GM20000 (cell line): ENCODE measurements at places on chromosomes 1 and 21.
A peak's percentile ranks its signal among the peaks of the same experiment; 100 is the strongest.

DNA sequence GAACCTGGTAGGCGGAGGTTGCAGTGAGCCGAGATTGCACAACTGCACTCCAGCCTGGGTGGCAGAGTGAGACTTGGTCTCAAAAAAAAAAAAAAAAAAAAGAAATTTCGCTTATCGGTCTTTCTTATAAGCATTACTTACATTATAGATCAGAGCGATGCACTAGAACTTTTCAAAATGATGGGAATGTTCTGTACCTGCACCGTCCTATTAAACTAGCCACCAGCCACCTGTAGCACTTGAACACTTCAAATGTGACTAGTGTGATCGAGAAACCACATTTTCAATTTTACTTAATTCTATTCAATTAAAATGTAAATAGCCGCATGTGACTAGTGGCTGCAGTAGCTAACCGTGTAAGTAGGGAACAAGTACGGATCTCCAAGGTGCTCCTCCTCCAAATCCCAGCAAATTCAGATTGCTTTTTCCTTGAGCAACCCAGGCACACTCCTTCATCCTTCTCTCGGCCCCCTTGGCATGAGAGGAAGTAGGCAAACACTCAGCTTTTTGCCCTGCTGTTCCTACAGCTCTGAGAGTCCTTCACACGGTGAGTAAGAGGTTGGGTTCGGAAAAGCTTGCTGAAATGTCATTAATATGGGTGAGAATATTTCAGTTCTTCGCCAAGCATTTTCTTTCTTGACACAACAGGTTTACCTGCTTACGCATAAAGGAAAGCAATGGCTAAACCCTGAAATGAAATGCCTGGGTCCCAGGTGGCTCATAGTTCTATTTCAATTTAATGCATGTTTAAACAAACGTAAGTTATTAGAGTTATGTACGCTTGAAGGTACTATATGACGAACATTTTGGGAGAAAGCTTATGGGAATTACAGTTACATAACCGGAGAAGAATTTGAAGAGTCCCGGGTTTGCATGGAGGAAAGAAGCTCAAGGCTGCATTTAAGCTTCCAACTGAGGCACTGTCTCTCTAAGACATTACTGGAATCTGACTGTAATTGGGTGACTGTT lies 69.5 kb upstream of the HUNK start:
- no peak for DNase-seq

- DNase-seq: no peak
Measured at GRCh38 chr1:171803045-171803444, 21.6 kb downstream of the METTL13 start.

DNA sequence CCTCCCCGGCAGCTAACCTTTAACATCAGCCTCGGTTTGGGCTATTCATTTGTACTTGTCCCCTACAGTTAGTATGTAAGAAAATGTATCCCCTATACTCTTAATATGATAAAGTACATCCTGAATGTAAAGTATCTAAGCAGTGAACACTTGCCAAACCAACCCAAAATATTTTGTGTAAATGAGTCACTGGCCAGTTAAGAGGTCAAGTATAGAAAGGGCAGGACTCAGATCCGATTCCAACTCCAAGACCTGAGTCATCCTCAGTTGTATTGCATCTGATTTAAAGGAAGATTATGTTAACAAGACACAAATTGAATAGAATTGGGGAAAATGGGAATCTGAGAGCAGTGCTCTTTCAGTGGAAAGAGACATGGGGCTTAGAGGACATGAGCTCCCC lies 84.4 kb downstream of the CD58 start:
- no peak for DNase-seq

DNA sequence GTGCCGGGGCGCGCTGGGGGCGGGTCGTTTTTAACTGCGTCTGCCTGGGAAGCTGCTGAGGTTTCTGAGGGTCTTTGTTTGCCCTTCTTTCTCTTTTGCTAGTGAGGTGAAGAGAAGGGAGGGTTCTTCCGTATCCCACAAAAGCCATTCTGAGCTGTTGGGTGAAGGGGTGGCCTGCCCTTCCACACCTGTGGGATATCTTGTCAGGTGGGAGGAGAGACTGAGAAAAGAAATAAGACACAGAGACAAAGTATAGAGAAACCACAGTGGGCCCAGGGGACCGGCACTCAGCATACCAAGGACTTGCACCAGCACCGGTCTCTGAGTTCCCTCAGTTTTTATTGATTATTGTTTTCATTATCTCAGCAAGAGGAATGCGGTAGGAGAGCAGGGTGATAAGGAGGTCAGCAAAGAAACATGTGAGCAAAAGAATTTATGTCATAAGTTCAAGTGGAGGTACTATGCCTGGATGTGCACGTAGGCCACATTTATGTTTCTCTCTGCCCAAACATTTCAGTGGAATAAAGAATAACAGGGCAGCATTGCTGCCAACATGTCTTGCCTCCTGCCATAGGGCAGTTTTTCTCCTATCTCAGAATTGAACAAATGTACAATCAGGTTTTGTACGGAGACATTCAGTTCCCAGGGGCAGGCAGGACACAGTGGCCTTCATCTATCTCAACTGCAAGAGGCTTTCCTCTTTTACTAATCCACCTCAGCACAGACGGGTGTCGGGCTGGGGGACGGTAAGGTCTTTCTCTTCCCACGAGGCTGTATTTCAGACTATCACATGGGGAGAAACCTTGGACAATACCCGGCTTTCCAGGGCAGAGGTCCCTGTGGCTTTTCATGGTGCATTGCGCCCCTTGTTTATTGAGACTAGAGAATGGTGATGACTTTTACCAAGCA lies 972 bp downstream of the PGBD2 start:
- DNase-seq: no peak

GRCh38 chr1:188641566-188642211 lies 1812.9 kb downstream of the PLA2G4A start:
- no peak for DNase-seq

DNA sequence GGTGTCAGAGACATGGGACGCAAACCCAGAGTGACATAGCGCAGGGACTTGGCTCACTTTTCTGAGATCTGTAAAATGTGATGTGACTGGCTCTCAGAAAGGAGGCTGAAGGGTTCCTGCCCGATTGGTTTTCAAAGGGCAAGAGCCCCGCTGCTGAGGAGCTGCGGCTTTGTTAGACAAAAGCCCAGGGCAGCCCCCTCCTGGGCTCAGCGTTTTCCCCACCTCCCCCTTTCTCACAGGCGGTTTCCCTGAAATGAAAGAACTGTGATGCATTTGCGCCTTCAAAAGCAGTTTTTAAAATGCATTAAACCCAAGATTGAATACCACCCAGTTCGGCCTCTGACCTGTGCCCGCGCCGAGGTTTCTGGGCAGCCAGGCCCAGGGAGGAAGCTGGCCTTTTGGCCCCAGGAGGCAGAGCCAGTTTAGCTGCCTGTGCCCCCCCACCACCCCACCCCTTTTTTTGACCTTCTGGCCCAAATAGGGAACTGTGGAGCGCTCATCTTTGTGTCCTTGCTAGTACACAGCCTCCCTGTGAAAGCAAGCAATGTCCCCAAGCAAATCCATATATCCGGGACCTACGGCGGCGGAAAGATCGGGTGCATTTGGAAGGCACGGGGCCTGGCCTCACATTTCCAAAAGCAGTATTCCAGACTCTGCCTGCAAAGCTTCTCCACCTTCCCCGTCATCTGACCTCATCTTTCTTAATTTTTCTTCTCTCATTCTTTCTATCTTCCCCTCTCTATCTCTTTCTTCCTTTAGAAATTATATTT lies 28.6 kb downstream of the CD247 start:
- DNase-seq: no peak

- peak; percentile 46 for DNase-seq
Measured at GRCh38 chr1:166489670-166490436, 323.1 kb upstream of the FAM78B start.

- no peak for DNase-seq
Measured at GRCh38 chr1:50349242-50349565, 74.0 kb downstream of the DMRTA2 start.

DNA sequence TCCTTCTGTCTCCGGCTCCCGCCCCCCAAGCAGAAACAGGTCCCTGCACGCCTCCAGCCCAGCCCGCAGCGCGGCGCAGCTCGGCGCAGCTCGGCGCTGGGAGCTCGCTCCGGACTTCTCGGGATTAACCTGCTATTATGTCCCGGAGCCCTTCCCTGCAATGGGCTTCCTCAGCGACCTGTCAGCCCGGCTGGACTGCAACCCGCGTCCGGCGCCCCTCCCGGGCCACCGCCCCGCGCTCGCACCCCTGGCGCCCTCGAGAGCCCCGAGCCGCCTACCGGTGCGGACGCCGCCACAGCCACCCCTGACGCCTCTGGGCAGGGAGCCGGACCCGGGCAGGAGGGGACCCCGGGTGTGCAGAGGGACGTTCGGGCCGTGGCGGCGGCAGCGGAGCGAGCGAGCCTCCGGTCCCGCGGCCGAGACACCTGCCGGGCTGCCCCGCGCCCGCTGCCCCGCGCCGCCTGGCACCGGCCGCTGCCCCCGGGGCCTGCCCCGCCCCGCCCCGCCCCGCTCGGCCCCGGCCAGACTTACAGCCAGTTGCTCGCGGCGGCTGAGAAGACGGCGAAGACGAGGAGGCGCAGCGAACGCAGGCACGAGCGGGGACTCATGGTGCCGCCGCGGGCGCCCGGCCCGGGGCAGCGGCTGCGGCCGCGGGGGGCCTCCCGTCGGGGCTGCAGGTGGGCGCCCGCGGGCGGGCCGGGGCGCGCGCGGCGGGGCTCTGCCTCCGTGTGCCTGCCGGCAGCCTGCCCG lies 407 bp downstream of the WNT4 start:
- DNase-seq: peak; percentile 71

GRCh38 chr1:58748666-58749065 lies 35.2 kb downstream of the JUN start:
- no peak for DNase-seq

- no peak for DNase-seq
Measured at GRCh38 chr1:13892671-13893325, 192.8 kb downstream of the PRDM2 start.

DNA sequence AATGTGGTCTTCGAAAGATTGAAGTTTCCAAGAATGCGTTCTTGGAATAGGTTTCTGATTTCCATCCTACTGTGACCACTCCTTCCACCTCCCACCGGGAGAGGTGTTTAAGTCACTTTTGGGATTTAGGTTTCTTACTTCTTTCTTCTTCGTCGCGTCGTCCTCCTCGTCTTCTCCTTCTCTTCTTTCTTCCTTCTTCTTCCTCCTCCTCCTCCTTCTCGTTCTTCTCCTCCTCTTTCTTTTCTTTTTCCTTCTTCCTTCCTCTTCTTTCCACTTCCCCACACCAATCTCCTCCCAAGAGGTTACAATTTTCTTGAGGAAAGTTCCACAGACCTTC lies 2.1 kb downstream of the CACHD1 start:
- DNase-seq: no peak

- no peak for DNase-seq
Measured at GRCh38 chr21:35783721-35784120, 276.6 kb downstream of the SETD4 start.

DNA sequence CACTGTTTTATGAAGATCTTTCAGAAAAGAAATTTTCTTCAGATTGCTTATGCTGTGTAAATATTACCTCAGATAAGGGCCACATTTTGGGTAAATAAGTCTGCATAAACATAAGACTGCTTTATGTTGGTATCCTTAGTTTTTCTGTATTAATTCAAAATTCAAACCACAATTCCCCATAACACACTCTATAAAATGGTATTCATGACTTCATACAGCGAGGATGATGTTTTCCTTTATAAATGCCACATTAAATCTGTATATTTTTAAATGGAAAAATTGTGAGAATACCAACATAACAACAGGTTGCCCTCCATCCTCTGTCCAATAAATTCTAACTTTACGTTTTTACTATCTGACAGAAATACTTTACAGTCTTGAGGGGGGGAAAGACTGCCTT lies 248.7 kb upstream of the CXADR start:
- no peak for DNase-seq

GRCh38 chr1:184811439-184812111 lies 56.9 kb upstream of the EDEM3 start:
- DNase-seq: no peak

DNA sequence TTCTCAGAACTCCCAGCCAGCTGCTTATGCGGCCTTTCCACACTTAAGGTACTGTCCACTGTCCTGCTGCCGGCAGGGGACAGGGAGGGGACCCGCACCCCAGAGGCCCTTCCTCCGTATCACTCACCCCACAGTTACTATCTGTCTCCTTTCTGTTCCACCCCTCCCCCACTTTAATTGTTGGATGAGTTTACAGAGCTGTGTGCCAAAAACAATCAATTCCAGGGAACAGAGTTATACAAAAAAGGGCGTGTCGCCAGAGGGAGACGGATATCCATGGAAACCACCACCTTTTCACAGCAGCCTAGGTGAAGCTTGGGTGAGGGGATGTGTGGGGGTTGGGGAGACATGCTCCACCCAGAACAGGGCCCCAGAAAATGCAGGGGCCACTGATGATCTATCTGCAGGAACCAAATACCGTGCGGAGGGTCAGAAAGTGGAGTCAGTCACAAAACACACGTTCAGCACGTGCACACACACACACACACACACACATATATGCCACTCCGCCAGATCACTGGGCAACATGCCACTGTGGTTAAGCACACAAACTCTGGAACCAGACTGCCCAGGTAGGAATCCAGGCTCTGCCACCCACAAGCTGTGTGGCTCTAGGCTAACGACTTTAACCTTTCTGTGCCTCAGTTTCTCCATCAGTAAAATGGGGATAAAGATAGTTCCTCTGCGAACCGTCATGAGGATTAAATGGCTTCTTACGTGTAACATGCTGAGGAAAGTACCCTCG lies 30.5 kb downstream of the CASZ1 start:
- DNase-seq: no peak

DNA sequence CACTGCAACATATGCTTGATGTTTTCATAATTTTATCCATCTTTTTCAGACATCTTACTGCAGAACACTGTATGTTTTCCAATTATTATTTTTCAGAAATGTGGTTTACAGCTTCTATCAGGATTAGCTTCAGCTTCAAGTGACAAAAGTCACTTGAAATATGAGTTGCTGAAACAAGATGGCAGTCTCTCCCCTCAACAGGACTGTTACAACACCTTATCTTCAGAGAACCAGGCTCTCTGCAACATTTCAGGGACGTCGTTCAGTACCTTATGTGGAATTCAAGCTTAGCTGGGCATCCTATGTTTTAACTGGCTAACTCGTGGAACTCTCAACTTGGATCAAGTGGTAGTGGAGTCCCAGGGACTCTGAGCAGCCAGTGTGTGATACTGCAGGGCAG lies 2.0 kb upstream of the UBE2G2 start:
- no peak for DNase-seq

DNA sequence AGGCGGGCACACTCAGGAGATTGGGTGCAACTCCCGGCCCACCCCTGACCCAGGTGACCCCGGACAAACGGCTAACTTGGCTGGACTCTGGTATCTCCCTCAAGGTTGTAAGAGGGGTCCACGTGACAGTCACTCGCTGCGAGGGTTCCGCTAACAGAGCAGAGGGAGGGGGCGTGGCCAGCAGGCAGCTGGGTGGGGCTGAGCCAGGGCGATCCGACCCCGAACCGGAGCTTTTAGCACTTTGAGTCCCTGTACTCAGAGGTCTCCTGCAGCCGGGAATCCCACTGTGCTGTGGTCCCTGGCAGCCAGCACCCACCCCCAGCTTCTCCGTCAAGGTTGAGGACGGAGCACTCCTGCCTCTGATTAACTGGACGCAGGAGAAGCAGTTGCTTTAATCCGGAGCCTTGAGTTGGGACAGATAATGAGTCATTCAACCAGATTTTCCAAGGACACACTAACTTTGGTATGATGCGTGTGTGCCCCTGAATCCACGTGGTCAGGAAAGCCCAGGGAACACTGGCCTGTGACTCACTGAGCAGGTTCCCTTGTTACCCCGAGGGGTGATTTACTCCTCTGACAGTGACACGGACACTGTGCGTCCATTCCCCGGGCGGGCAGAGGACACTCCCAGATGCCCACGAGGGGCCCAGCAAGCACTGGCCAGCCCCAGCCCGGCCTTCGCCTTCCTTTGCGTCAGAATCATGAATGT lies 16.8 kb downstream of the TRPM2 start:
- no peak for DNase-seq
